ENCODE measurements at places on chromosomes 4 and X.

GRCh38 chr4:25532591-25532990 lies 123.1 kb upstream of the SLC34A2 start:
- no peak for DNase-seq

- DNase-seq: no peak
Observed at GRCh38 chr4:104749062-104749461, 254.4 kb upstream of the CXXC4 start.

DNA sequence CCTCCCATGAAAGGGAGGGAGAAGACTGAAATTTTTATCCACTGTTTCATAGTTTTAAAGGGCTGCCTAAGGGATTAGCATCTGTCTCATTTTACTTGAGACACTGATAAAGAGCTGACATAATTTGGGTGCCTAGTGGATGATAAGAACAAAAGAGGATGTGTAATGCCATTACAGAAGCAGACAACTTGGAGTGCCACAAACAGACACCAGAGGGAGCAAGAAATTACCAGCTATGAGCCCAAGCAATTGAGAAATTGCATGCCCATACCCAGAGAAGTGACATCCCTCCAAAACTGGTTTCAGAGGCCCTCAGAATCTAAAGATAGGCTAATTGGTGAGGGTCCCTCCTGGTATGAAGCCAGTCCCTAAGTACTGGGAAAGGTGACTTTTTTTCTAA lies 38.5 kb upstream of the POU3F4 start:
- DNase-seq: no peak

GRCh38 chr4:13137390-13137789 lies 346.8 kb downstream of the RAB28 start:
- DNase-seq: no peak

- no peak for DNase-seq
Observed at GRCh38 chr4:174505892-174506291, 16.4 kb downstream of the HPGD start.

- no peak for DNase-seq
Observed at GRCh38 chrX:109952985-109953905, 49.7 kb upstream of the TMEM164 start.

- DNase-seq: no peak
Observed at GRCh38 chr4:4921077-4921476, 61.6 kb downstream of the MSX1 start.

- DNase-seq: no peak
Observed at GRCh38 chrX:140817943-140818342, 108.4 kb downstream of the LINC00632 start.

DNA sequence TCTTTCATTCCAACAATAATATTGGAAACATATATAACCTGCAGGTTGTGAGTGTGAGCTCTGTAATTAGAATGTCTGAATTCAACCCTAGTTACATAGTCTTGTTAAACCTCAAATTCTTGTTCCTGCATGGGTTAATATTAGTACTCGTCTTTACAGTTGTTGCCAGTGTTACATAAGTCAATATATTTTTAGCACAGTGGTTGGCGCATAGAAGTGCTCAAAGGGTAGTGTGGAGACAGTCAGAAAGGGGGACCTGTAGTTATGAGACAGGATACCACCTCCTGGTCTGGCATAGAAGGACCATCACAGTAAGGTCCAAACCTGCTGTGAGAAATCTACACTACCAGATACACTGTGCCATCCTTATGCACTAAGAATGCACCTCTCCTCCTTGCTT lies 1045.9 kb upstream of the SLIT2 start:
- DNase-seq: no peak

DNA sequence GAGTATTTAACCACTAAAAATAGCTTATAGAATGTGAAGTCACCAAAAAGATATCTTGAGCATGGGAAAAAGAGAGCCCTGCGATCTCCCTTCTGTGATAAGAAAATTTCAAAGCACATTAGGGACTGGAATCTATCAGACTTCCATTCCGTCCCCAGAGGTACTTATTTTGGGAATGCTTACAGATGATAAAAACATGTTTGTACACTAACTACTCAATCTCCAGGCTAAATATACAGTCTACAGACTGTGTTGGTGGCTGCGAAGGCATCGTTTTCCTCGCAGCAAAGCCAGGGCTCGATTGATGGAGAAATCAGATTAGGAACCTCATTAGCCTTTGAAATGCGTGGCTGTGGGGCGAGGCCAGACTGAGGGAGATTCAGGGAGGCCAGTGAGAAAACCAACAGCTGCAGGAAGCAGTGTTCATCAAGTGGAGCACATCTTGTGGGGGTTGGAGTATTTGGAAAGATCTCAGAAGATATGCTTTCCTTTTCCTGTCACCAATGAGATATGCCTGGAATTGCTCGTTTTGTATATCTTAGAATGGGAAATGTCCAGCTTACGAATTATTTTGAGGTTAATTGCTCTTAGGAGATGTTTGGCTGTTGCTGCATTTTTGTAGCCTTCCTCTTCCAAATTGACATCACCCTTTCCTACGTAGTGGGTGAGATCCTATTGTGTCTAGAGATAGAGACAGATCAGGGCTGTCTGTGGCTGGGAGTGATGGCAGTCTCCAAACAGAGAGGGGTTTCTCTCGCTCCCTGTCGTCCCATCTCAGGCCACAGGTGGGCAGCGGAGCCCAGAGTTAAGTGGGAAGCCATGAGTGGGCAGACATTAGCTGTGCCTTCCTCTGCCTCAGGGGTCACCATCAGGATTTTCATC lies 224.9 kb upstream of the FAT1 start:
- no peak for DNase-seq

DNA sequence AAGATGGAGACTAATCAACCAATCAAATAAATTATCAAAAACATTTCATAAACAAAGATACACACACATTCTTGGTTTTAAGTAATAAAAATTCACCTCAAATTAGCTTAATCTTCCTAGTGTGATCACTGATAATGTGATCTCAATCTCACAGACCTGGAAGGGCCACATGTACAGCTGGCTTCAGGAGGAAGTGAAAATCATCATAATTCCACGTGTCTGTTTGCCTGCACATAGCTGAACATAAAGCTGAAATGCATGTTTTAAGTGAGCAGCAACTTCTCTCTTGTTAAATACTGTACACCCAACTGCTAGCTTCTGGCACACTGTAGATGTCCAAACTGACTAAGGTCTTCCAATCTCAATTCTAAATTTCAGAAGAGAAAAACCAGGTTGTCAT lies 53.8 kb downstream of the ARHGAP6 start:
- no peak for DNase-seq

GRCh38 chr4:40253906-40254305 lies 57.1 kb downstream of the RHOH start:
- no peak for DNase-seq

GRCh38 chr4:173272996-173273395 lies 61.2 kb downstream of the HMGB2 start:
- DNase-seq: no peak

GRCh38 chr4:166700592-166700991 lies 533.7 kb downstream of the SPOCK3 start:
- no peak for DNase-seq

GRCh38 chr4:121597346-121597934 lies 99.3 kb downstream of the ANXA5 start:
- DNase-seq: no peak

- DNase-seq: no peak
Observed at GRCh38 chr4:158322109-158322508, 111.8 kb downstream of the TMEM144 start.

- DNase-seq: no peak
Observed at GRCh38 chrX:119240356-119240755, 4.3 kb downstream of the PGRMC1 start.

GRCh38 chrX:27968878-27969277 lies 12.4 kb downstream of the DCAF8L1 start:
- DNase-seq: no peak

GRCh38 chr4:126976850-126977632 lies 655.7 kb upstream of the INTU start:
- DNase-seq: no peak

DNA sequence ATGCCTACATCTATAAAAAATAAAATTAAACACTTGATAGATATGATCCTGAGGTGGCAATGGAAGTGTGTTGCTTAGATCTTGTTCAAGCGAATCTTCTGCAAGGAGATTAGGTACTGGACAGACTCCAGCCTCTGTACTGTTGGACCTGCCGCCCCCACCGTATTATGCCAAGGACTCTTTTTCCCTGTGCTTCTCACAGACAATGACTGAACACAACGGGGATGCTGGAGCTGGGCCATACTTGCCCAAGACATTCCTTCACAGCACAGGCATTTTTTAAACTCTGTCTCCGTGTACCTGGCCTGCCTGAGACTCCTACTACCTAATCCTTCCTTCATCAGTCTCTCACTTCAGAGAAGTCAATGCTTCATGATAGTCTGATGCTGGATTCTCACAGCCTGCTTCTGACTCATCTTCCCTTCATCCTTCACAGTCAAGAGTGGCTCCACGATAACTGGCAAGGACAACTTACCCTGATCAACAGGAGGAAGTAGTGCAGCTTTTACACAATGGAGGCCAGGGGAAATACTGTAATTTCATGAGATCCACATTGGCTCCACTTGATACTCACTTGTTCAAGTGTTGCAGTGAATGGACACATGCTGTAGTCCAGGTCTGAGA lies 754.6 kb upstream of the AGA start:
- DNase-seq: no peak

DNA sequence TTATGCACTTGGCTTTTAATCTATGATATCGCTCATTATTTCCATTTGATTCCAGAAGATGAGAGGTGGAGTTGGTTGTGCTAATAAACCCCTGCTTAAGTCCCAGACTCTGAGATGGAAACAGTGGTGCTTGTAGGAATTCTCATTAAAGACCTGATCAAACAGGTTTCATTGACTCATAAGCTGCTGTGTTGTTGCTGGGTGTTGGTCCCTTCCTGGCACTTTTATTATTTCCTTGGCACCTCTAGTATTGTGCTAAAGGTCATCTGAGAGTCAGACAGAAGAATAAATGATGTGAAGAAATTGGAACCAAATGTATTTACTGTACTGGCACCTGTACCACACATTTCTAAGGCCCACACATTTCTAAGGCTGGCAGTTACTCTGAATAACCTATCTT lies 544.7 kb upstream of the NR3C2 start:
- no peak for DNase-seq

GRCh38 chr4:7703688-7704087 lies 236.0 kb downstream of the AFAP1 start:
- DNase-seq: no peak

GRCh38 chr4:78749258-78749971 lies 26.7 kb upstream of the BMP2K start:
- no peak for DNase-seq

DNA sequence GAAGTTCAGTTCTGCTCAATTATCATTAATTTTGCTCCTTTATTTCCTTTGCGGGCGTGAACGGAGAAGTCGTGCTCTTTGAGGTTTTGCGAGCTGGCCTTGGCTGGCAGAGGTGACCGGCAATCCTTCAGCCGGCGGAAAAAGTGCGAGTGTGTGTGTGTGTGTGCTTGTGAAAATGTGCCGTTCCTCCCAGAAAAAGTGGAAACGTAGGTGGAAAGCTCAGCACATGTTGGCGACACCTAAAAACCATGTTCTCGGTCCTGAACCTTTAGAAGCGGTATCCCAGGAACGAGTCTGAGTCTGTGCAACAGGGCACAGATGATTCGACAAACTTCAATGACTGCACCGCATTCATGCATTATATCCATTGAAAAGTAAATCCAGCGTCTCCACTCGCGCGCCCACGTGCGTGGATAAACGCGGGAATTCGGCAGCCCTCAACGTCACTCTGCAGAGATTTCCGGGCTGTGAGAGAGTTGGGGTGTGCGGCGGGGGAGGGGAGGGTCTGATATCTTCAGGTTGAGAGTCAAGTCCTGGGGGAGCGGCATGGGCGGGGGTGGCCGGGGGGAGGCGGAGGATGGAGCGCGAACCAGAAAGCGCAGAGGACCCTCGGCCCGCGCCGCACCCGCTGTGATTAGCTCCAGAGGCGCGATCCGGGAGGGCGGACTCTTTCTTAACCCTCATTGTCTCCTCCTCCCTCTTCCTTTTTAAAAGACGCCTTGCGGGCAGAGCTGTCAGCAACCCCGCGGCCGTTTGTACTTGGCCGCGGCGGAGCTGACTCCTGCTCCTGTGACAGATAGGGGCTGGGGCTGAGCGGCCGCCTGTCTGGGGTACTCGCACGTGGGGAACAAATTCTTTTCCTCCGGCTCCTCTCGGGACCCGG lies at the start of gene SHISA3:
Gene SHISA3 (plus strand): TSS at position 737 of the 883 bp plus-strand sequence. CDS start 569 bp downstream, outside the sequence.
- DNase-seq: no peak

DNA sequence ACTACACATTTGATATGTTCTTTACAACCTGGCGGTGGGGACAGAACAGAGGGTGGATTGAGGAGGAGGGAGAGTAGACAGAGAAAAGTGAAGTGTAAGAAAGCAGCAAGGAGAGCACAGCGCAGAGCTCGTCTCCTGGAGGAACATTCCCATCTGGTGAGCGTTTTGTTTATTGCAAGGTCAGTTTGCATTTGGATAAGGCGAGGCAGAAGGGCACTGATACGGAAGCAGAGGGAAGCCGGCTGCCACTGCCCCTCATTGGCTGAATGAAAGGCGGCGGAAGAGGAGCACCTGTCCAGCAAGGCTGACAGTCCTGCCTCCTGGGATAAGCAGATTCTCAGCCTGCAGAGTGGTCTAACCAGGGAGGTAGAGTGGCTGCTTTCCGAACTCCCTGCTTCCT lies 83.2 kb downstream of the GPR143 start:
- DNase-seq: no peak

- no peak for DNase-seq
Observed at GRCh38 chr4:138494931-138495330, 252.8 kb upstream of the SLC7A11 start.

- no peak for DNase-seq
Observed at GRCh38 chrX:129631849-129632248, 22.9 kb downstream of the APLN start.

- DNase-seq: no peak
Observed at GRCh38 chr4:108372681-108373080, 203.9 kb upstream of the LEF1 start.

DNA sequence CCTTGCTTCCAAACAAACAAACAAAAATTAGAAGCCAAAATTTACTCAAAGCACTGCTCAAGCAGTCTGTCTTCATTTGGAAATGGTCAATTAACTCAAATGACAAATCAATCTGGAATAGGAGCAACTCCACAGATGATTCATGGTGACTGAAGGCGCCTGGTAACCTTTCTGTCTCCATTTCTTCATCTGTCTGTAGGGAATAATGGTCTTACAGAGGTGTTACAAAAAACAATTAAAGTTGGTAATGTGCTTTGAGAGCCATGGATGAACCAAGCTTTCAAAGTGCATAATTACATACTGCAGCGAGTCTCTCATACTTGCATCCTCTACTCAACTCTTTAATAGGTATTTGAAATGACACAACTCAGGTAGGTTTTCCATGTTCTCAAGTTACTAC lies 38.3 kb upstream of the STAG2 start:
- DNase-seq: no peak

- no peak for DNase-seq
Observed at GRCh38 chrX:151346931-151347543, 50.0 kb upstream of the VMA21 start.

- no peak for DNase-seq
Observed at GRCh38 chr4:87281603-87282002, 41.1 kb downstream of the HSD17B13 start.

Measured in activated CD4-positive, alpha-beta T cell treated with anti-CD3 and anti-CD28 coated beads, Interleukin-2, amount 50 U/mL, for 24 hours (primary cell).